ENCODE measurements at places on chromosomes 7 and 10.

GRCh38 chr10:8392216-8392615 is 337.7 kb downstream of the GATA3 start:
- DNase-seq: peak; percentile 7

GRCh38 chr7:71538210-71538609 is 406.3 kb downstream of the GALNT17 start:
- no peak for DNase-seq

DNA sequence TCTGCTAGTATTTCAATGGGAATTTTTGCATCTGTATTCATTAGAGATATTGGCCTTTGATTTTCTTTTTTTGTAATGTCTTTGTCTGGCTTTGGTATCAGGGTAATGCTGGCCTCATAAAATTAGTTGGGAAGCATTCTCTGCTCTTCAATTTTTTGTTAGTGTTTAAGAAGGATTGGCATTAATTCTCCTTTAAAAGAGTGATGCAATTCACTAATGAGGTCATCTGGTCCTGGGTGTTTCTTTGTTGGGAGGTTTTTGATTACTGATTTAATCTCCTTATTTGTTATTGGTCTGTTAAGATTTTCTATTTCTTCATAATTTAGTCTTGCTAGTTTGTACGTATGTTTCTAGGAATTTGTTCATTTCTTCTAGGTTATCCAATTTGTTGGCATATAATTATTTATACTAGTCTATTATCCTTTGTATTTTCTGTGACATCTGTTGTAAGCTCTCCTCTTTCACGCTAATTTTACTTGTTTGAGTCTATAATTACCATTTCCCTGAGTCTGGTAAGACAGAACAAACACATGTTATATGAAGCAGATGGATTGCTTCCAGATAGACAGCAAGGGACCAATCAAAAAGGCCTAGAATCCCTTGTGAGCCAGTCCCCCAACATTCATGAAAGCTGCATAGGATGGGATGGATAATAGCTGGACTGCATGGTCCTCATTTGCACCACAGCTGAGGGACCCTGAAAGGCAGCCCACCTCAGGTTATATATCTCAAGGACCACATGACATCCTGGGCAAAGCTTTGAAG is 54.4 kb downstream of the MTPAP start:
- no peak for DNase-seq

- DNase-seq: no peak
These were observed 1.2 kb upstream of the VGF start for GRCh38 chr7:101166648-101166908.

GRCh38 chr10:128568990-128569945 is 443.0 kb upstream of the MKI67 start:
- no peak for DNase-seq

- no peak for DNase-seq
These were observed 35.4 kb upstream of the PODXL start for GRCh38 chr7:131591687-131592319.

DNA sequence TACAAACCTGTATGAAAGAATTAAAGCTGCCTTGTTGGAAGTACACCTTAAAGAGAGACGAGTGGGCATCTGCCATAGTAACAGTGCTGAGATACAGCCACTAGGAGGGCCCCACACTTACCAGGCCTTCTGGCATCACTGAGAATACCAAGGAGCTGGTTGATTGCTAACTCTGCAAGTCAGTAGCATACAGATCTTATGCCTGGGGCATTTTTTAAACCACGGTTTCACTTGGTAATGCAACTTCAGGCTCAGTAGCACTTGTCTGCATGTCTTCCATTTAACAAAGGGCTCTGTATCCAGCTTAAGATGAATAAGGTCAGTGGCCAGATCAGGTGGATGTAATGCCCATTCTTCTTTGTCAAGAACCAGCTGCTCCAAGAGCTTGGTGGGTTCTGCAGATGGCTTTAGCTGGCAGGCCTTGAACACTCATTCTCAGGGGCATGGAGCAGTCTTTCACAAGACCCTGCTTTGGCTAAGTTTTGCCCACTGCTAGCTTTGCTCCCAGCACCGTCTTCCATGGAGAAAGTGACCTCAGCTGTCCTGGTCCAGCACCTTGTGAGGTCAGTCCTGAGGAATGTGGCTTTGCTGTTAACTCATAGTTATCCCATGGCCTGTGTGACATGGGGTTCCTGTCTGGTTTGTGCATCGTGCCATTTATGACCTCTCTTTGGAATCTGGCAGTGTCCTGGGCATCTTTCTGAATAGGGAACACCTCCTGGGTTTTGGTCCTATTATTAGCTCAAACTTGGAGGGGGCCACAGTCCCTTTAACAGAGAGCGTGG is 68.1 kb downstream of the BMPER start:
- DNase-seq: peak; percentile 10

DNA sequence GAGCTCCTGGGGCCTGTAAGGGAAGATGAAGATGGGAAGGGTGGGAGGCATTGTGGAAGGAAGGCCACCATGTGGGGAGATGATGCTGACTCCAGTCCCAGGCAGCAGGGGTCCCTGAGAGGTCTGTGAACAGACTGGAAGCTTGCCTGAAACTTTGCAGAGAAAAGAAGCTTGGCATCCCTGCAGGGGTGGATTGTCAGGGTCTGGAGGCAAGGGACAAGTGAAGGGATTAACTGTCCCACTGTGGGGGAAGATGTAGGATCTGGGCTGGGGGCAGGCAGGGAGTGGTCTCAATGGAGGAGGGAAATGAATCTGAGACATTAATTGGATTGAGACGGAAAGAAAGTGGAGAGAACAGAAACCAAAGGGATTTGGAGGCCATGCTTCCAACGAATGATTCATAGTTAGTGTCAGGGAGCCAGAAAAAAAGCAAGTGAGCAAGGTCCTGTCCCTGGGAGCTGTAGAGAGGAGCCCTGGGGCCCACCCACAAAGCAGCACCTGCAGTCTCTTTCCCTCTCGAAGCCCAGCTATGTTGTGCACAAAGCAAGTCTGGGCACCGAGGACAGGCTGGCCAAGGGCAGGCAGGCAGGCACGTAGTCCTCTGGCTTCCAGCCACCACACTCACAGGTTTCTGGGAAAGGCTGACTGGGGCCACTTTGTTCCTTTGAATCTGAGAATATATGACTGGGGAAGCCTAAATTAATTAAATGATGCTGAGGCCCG is 4.7 kb upstream of the SLC18A3 start:
- no peak for DNase-seq

DNA sequence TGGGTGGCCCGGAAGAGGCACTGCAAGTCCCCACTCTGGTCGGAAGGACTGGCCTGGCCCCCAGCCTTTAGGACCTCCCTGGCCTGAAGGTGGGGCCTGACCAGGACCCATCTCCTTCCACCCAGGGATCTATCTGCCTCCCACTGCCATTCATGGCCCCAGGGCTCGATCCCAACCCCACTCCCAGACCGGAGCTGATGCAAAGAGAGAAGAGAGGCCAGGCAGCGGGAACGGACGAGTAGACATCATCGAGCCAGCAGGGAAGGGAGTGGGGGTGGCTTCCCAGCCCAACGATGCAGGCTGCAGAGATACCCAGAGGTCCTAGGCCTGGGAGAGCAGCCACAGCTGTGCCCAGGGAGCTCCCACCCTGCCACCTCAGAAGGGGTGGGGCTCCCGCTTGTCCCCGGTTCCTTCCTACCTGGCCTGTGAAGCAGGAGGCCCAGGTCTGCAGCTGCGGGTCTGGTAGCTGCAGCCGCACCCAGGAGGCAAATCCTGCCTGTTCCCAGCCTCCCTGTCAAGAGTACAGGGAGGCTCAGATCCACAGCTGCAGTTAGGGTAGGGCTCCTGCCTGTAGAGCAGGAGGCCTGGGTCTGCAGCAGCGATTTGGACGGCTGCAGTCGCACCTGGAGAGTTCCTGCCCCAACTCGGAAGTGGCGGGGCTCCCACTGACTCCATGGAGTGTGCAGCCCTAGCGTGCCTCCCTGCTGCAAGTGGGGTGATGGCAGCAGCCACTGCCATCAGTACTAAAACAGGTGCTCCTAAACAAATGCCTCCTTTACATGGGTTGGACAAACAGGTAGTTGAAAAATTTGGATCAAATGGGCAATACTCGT is 1151.0 kb upstream of the PHF14 start:
- no peak for DNase-seq

DNA sequence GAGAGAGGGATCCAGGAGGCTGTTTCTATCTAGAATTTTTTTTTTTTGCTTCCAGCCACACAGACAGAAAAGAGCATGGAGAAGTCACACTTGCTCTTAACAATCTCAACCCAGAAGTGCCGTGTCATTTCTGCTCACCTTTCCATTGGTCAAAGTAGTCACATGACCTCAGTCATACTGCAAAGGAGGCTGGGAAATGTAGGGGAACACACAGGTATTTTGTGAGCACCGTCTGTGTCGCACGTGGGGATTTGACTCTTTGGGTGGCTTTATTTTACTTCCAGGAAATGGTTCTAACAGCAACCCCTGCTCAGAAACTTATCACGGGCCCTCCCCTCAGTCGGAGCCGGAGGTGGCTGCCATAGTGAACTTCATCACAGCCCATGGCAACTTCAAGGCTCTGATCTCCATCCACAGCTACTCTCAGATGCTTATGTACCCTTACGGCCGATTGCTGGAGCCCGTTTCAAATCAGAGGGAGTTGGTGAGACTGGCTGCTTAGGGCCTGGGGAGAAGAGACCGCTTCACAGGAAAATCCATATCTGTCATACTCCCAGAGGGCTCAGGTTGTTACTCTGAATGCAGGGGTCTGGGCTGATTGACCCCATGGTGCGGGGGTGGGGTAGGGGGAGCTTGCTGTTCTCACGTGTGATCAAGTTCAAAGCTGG is 13.1 kb upstream of the CPA1 start:
- no peak for DNase-seq

- no peak for DNase-seq
These were observed 36.3 kb downstream of the CALML3 start for GRCh38 chr10:5560817-5561703.

- DNase-seq: peak; percentile 22
These were observed 25.0 kb upstream of the C1GALT1 start for GRCh38 chr7:7157177-7157886.

GRCh38 chr10:78634389-78634815 is 434.4 kb upstream of the ZMIZ1 start:
- DNase-seq: peak; percentile 60

DNA sequence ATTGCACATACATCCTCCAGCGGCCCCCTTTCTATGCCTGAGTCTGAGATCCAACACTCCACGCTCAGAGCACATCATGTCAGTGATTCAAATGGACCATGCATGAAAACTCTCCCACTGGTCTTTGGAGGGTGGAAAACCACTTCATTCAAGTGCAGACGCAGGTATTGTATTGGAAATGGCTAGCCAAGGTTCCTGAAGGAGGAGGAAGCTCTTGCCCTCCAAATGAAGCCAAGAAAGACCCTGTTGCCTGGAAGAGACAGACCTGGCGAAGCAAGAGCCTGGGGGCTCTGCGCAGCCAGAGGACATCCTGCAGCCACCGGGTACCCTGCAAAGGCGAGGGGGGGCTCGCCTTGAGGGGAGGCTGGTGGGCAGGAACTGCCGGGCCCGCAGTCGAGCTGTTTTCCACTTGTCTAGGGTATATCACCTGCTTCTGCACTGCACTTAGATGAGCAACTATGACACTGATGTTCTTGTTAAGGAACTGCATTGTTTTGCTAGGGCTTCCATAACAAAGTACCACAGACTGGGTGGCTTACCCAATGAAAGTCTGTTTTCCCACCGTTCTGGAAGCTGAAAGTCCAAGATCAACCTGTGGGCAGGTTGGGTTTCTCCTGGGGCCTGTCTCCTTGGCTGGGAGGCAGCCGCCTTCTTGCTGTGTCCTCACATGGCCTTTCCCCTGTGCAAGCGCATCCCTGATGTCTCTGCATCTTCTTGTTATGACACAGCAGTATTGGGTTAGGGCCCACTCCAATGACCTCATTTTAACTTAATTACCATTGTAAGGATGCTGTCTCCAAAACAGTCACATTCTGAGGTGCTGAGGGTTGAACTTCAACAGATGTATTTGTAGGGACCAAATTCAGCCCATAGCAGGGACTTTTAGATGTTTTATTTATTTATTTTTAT is 233.4 kb downstream of the ARHGAP12 start:
- no peak for DNase-seq

GRCh38 chr7:151168003-151168786 is 701 bp upstream of the GBX1 start:
- no peak for DNase-seq

DNA sequence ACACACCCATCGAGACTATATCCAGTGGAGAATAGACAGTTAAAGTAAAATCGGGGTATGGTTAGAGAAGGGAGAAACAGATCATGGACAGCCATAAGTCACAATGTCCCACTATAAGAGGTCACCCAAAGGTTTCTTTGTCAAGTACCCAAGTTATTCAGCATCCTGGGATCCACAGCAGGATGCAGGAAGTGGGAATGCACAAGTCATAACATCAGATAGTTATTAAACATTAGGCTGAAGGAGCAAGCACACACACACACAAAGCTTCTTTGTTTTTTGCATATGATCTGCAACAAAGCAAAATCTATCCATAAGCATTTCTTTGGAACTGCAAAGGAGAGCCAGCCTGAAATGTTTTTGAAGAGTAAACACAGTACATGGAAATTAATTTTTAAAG is 111.6 kb downstream of the NOC3L start:
- DNase-seq: no peak

DNA sequence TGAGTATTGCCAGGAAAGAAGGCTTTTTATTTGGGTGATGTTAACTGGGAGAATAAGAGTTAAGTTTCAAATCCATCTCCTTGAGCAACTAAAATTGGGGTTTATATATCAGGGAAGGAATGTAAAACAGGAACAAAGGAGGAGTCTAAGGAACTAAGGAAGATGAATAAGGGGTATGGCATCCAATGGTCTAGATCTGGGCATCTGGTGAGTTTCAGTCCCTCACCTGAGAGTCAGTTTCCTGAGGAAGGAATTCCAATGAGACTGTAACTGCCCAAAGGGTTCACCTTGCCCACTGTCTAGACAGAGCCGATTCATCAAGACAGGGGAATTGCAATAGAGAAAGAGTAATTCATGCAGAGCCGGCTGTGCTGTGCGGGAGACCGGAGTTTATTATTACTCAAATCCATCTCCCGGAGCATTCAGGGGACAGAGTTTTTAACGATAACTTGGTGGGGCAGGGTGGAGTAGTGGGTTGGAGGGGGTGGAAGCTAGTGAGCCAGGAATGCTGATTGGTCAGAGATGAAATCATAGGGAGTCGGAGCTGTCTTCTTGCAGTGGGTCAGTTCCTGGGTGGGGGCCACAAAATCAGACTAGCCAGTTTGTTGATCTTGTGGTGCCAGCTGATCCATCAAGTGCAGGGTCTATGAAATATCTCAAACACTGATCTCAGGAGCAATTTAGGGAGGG is 188.3 kb upstream of the STK17A start:
- no peak for DNase-seq

GRCh38 chr7:115962340-115962739 is 68.2 kb downstream of the TFEC start:
- DNase-seq: no peak
